ENCODE measurements at places on chromosomes 3 and 15.

- DNase-seq, result no peak
- H3K27ac ChIP-seq, result no peak overlapping the region
- H3K36me3 ChIP-seq, result no peaks in the 10 kb centered on the region
- peaks cover 3% of the 10 kb centered on the region for H3K4me1 ChIP-seq
Observed at GRCh38 chr15:57323806-57324589, 52.3 kb upstream of the CGNL1 start.

DNA sequence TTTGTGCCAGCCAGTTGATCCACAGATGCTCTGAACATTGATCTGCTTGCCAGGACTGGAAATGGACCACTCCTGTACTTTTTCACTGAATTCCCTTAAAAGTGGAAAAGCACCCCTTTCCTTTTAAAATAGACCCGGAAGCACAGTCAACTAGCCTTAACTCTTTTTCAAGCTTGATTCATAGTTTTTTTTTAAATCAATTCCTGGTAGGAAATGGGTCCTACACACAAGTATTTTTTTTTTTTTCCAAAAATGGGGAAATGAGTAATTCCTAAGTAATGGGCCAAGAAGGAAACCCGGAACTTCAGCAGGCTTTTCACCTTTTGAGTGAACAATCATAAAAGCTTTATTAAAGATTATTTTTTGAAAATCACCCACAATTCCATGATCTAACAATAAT, 234.4 kb upstream of the ADAMTS9 start:
- no peak overlapping the region for H3K4me3 ChIP-seq
- no peak for DNase-seq
- peaks cover 2% of the 10 kb centered on the region for H3K4me1 ChIP-seq
- H3K27ac ChIP-seq, result no peak overlapping the region
- no peaks in the 10 kb centered on the region for H3K36me3 ChIP-seq

DNA sequence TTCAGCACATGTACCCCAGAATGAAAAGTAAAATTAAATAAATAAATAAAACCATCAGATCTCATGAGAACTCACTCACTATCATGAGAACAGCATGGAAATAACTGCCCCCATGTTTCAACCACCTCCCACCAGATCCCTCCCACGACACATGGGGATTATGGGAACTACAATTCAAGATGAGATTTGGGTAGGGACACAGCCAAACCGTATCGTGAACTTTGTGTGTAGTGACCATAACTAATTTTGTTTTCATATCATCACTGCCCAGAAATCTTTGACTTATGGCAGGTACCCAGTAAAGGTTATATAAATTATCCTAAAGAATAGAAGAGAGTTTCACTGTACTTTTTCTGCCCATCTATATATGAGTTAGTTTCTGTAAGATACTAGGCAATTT, 766.5 kb downstream of the ROBO1 start:
- DNase-seq, result no peak
- H3K27ac ChIP-seq, result no peak overlapping the region
- H3K4me3 ChIP-seq, result no peak overlapping the region
- no peaks in the 10 kb centered on the region for H3K27me3 ChIP-seq
- no peaks in the 10 kb centered on the region for H3K36me3 ChIP-seq
- 0 out of 2 replicates have a peak, but pooled peaks cover 1% of the 10 kb centered on the region for H3K4me1 ChIP-seq

- no peaks in the 10 kb centered on the region for H3K36me3 ChIP-seq
- no peak for DNase-seq
- no peak overlapping the region for H3K4me3 ChIP-seq
- peaks cover 9% of the 10 kb centered on the region for H3K4me1 ChIP-seq
Observed at GRCh38 chr15:101060576-101061551, 141.7 kb downstream of the LRRK1 start.

DNA sequence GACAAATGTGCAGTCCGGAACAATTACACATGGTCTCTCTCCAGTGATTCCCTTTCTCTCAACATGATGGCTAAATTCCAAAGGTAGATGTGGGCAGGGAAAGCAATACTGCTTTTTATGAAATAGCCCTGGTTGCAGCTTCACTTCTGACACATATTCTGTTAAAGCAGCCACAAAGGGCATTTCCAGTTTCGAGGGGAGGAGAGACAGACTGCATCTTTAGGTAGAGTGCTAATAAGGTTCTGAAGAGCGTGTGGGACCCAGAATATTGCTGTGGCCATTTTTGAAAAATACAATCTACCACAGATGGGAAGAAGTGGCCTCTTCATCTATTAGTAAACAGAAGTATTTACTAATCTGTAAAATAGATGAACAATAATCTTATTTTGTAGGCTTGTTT, 139.3 kb upstream of the PEX5L start:
- no peaks in the 10 kb centered on the region for H3K36me3 ChIP-seq
- H3K27ac ChIP-seq, result no peak overlapping the region
- no peak for DNase-seq
- H3K4me3 ChIP-seq, result no peak overlapping the region

- H3K27ac ChIP-seq, result no peak overlapping the region
- no peak for DNase-seq
- peaks cover 14% of the 10 kb centered on the region for H3K4me1 ChIP-seq
- no peak overlapping the region for H3K4me3 ChIP-seq
Observed at GRCh38 chr15:57353317-57353804, 22.9 kb upstream of the CGNL1 start.

DNA sequence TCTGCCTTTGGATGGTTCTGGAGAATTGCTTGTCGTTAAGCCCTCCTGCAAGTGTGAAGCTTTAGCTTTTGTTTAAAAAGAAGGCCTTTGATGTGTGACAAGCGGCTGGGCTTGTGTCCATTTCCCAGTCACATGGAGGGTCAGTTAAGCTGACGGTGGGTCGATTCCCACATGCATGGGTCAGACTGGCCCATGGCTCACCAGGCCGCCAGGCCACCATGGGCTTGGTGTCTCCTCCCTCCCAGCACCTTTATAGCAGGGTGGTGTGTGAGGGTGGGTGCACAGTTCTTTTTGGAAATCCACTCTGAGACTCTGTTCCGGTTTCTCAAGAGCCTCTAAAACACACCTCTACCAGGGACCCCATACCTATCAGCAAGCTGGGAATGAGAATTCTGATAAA, 67.2 kb downstream of the SCN5A start:
- DNase-seq, result no peak
- H3K27ac ChIP-seq, result no peak overlapping the region
- H3K4me3 ChIP-seq, result no peak overlapping the region
- H3K27me3 ChIP-seq, result no peaks in the 10 kb centered on the region

DNA sequence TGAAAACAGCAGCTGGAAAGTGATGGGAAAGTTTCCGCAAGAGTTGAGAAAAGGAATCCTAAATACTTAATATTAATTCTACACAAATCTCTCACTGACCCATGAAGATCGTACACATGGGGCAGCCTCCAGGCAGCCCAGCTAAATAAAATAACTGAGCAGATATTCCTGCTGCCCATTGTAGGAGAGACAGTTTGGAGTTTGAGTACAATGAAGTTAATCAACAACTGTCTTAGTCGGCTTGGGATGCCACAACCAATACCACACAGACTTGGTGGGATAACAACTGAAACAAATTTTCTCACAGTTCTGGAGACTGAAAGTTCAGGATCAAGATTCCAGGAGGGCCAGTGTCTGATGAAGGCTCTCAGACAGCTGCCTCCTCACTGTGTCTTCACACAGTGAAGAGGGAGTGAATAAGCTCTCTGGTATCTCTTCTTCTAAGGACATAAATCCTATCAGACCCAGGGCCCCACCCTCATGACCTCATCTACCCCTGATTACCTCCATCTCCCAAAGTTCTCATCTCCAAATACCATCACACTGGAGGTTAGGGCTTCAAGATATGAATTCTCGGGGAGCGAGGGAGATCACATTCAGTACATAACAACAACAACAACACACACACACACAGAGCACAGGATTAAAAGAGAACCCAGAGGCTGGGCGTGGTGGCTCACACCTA, 9.7 kb downstream of the TRPM7 start:
- no peak overlapping the region for H3K4me3 ChIP-seq
- H3K27ac ChIP-seq, result no peak overlapping the region
- H3K27me3 ChIP-seq, result no peaks in the 10 kb centered on the region
- no peaks in the 10 kb centered on the region for H3K36me3 ChIP-seq
- no peaks in the 10 kb centered on the region for H3K4me1 ChIP-seq

- H3K36me3 ChIP-seq, result no peaks in the 10 kb centered on the region
- DNase-seq, result no peak
- H3K4me3 ChIP-seq, result no peak overlapping the region
- peaks cover 1% of the 10 kb centered on the region for H3K4me1 ChIP-seq
Observed at GRCh38 chr3:152389316-152389934, 120.7 kb downstream of the MBNL1 start.

Measured in iPS DF 6.9 (cell line).